CD4-positive, alpha-beta T cell treated with Interleukin-1 beta for 1 hour (primary cell): ENCODE measurements at places on chromosomes 7 and 10.

- DNase-seq, result no peak
Measured at GRCh38 chr7:136845899-136846465, 22.5 kb upstream of the CHRM2 start.

- DNase-seq, result no peak
Measured at GRCh38 chr10:59553162-59553900, 156.3 kb downstream of the SLC16A9 start.

DNA sequence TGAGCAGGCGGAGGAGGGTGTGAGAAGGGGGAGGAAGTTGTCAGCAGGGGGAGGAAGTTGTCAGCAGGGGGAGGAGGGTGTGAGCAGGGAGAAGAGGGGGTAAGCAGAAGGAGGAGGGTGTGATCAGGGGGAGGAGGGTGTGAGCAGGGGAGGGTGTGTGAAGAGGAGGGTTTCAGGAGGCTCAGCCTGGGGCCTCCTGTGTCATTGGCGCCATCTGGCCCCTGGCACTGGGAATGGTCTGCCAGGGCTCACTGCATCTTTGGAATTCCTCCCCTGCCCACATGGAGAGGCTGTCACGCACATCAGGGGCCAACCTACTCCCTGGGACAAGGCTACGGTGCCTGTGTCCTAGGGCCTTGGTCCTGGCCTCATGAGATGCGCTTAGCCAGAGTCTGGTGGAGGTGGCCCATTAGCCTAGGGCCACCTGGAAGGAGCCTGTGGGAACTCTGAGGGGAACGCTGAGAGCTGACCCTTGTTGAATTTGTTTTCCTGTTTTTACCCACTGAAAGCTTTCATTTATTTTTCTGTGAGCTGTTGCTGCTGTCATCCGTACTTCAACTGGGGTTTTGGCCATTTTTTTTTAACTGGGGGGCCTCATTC lies 18.0 kb downstream of the CAMK2B start:
- DNase-seq, result no peak

DNA sequence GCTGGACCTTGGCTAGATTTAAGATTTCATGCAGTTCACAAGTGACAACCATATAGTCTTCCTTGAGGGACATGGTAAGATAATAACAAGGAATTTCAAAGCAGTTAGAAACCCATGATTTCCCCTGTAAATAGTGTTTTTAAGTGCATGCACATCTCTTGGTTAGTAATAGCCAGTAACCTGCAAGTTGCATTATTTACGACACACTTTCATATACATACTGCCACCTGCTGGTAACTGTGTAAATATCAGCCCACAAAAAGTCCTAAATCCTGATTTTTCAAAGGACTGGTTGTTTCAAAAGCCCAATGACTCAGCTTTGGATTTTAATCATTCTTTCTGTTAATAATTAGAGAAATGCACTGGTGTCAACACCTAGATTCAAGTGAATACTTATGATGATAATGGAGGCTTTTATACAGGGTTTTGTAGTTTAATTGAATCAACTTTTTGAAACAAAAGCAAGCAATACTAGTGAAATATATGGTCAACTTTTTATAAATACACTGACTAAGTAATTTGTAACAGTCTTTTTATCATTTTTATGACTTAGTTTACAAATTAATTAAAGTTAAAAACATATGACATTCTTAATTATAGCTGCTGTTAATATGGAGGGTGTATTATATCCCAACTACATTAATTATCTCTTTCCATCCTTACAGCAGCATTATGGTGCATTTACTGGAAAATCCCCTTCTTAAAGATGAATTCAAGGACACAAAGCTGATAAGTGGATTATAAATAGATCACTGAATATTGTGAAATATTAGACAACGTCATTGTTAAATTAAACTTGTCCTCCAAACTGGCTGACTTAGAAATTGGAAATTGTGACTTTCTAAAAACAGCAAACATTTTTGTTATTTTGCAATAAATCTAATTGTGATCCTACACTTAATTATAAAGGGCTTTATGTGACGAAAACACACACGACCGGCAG lies 367.7 kb upstream of the SEMA3D start:
- DNase-seq, result no peak

DNA sequence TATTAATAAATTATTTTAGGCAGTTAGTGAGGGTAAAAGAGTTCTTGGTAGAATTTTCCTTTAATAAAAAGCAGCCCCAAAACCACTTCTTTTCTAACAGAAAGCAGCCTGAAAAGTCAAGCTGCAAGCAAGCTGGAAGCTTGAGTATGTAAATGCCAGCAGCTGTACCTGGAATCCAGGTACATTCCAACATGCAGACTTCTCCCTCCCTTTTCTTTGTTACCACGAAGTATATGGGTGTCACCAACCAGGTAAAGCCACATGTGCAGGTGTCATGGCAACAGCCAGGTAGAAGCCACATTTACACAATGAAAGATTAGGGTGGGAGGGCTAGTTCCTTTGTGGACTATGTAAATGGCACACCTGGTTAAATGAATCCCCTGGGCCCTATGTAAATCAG lies 114.6 kb downstream of the EPC1 start:
- no peak for DNase-seq

DNA sequence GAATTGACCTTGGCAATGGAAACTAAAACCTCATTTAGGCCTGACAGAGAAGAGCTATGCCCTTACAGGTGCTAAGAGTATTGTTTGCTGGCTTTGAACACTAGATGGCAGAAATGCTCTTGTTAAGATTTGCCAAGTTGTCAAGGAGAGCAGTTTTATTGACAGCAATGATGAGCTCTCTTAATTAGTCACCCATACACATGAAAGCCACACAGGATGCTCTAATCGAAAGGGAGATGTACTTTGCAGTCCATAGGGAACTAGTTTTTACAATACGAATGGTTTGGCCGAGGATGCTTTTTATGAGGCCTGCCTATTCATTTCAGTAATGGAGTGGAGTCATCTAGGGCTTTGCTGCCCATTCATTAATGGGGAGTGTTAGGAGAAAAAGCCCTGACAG lies 45.4 kb upstream of the MBL2 start:
- no peak for DNase-seq

DNA sequence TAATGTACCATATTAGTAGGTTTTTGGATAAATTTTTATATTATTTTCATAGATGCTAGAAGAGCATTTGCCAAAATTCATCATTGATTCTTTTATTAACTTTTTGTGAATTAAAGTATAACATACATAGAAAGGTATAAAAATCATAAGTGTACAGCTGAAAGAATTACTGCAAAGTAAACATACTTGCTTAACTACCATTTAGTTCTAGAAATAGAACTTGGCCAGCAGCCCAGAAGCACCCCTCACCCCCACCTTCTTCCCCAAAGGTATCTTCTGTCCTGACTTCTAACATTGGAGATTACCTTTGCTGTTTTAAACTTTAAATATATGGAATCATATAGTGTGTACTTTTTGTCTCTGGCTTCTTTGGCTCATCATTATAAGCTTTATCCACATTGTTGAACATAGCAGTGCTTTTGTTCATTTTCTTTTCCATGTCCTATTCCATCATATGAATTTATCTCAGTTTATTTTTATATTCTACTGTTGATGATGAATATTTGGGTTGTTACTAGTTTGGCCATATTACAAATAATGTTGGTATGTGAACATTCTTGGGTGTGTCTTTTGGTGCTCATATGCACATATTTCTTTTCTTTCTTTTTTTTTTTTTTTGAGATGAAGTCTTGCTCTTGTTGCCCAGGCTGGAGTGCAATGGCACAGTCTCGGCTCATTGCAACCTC lies 142.8 kb downstream of the ADK start:
- no peak for DNase-seq

DNA sequence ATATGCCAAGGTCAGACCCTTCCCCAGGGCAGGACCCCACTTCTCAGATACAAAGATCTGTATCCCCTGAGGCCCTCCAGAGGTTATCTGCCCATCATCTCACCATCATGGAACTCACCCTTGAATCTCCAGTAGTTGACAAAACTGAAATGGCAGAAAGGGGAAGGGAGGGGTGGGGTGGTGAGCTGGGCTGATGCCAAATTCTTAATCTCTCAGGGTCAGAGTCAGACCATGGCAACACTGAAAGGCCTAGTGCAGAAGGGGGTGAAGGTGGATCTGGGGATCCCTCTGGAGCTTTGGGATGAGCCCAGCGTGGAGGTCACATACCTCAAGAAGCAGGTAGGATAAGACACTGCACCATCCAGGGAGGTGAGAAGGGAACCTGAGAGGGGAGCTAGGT lies 3.1 kb downstream of the CNPY4 start:
- DNase-seq, result no peak

- no peak for DNase-seq
Measured at GRCh38 chr7:99617192-99617781, 541 bp downstream of the ZSCAN25 start.
